Dermis microvascular lymphatic vessel endothelial cell (primary cell): ENCODE measurements at places on chromosomes 5 and 9. TPM values are rescaled to one million over a fixed set of nuclear protein-coding genes. Genes with fewer than 3 reads are reported as not detected.

Gene IL4
- not detected in 2 replicates for total RNA-seq

Gene MYOT
- not detected in 2 replicates for total RNA-seq

Gene TJP2
- total RNA-seq: 45.7 and 54.4 TPM in 2 replicates

Gene SLCO6A1
- total RNA-seq: not detected in 2 replicates

Gene PCDHA10
- total RNA-seq: under 0.01 and 0.13 TPM in 2 replicates

Gene FAM219A
- 5.0 and 6.1 TPM in 2 replicates for total RNA-seq

Gene HACD4
- total RNA-seq: 0.25 and 0.26 TPM in 2 replicates

Gene WDR31
- 0.13 and 0.38 TPM in 2 replicates for total RNA-seq

Gene DMGDH
- total RNA-seq: 0.51 and 0.76 TPM in 2 replicates

Gene F12
- total RNA-seq: 0.51 and 0.89 TPM in 2 replicates

Gene FAM193B
- 9.8 and 15.8 TPM in 2 replicates for total RNA-seq

Gene GRXCR2
- total RNA-seq: not detected in 2 replicates

Gene IRX1
- total RNA-seq: not detected in 2 replicates

Gene PLCXD3
- 0.38 and 0.64 TPM in 2 replicates for total RNA-seq

Gene FXN
- total RNA-seq: 2.3 TPM in 2 replicates

Gene TAF11L5
- total RNA-seq: not detected in 2 replicates

Gene CENPP
- 1.6 and 2.7 TPM in 2 replicates for total RNA-seq

Gene PRRX2
- 0.13 and 1.2 TPM in 2 replicates for total RNA-seq
